NCI-H2029 treated with DMSO at 0.1 percent for 48 hours (cell line): ENCODE measurements at places on chromosomes 16 and 17.

- no peak for DNase-seq
These were observed 183.1 kb upstream of the CCL2 start for GRCh38 chr17:34071886-34072420.

DNA sequence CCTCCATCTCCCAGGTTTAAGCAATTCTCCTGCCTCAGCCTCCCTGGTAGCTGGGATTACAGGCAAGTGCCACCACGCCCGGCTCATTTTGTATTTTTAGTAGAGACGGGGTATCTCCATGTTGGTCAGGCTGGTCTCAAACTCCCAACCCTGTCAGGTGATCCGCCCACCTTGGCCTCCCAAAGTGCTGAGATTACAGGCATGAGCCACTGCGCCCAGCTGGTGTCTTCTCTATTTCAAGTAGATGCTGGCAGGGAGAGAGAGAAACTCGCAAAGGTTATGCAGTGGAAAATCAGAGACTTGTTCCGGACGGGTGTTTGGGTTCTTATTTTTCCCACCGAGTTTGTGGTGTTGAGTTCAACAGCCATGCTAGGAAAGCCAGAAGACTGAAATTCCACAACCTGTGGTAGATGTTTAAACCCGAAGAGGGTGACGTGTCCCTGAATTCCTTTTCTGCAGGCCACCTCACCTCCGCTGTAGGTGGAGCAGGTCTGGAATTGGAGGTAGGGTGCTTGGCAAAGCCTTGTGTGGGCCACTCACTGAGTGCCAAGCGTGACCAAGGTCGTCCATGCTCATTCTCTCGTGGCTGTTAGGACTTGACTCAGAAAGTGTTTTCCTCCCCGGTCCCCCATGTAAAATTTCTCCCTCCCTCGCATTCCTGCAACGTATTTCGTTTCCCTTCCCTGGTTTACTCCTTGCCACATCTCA lies 7.3 kb upstream of the ZDHHC7 start:
- no peak for DNase-seq

- no peak for DNase-seq
These were observed 4.5 kb downstream of the CFAP119 start for GRCh38 chr16:30757316-30757715.

GRCh38 chr17:67737145-67737544 lies 19.4 kb downstream of the NOL11 start:
- no peak for DNase-seq

DNA sequence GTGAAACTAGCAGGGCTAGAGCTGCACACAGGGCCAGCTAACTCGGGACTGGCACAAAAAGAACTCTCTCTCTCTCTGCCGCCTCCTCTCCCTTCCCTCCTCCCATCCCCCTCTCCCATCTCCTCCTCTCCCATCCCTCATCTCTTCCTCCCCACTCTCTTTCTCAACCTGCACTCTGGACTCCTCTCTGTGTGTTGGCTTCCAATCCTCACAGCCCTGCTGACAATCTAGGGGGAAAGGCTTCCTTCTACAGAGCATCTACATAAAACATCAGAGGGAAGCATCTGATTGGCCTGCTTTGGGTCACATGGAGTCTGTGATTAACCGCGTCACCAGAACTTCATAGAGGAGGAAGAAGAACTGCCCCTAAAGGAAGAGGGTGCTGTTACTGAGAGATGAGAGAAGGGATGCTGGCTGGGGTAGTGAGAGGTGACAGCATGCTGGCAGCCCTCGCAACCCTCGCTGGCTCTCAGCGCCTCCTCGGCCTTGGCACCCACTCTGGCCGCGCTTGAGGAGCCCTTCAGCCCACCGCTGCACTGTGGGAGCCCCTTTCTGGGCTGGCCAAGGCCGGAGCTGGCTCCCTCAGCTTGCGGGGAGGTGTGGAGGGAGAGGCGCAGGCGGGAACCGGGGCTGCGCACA lies 12.8 kb upstream of the ZFP90 start:
- DNase-seq: no peak

- no peak for DNase-seq
These were observed 28.1 kb downstream of the HEATR3 start for GRCh38 chr16:50093607-50094539.

GRCh38 chr16:52770828-52771227 lies 223.9 kb upstream of the TOX3 start:
- no peak for DNase-seq

- peak; percentile 52 for DNase-seq
These were observed 906 bp downstream of the RBL2 start for GRCh38 chr16:53435066-53435688.

GRCh38 chr16:35410438-35410837 lies 1951.0 kb downstream of the TP53TG3F start:
- DNase-seq: no peak

GRCh38 chr17:804541-805435 lies 22.6 kb downstream of the MRM3 start:
- no peak for DNase-seq

- DNase-seq: no peak
These were observed 65.9 kb upstream of the AMZ2 start for GRCh38 chr17:68182011-68182306.

DNA sequence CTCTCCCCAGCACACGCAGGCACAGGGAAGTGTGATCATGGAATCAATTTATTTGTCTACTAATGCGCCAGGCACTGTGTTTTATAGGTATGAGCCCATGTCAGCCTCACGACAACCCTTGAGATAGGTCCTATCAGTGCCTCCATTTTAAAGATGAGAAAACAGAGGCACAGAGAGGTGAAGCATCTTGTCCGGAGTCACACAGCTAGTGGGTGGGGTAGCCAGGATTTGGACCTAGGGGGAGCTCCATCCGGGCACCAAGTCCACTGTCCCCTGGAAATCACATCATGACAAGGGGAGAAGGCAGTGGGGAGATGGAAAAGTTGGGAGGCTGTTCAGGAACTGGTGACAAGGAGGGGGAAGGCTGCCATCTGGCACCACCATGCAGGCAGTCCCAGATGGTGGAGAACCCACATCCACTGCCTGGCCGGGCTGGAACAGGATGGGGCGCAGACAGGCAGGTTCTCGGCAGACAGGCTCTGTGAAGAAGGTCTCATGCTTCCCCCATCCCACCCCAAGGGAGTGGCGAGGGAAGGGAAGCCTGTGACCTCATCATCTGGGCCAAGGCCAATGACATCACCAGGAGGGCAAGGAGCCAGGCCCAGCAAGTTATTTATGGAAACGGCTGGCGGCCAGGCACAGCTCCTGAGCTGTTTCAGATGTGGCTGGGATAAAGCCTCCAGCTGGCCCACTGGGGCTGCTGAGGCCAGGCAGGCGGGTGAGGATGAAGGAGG lies 126.0 kb upstream of the SDK2 start:
- peak; percentile 61 for DNase-seq

- no peak for DNase-seq
These were observed 18.9 kb downstream of the XYLT1 start for GRCh38 chr16:17451843-17452242.

- no peak for DNase-seq
These were observed 22.8 kb downstream of the TAOK1 start for GRCh38 chr17:29412780-29413565.

DNA sequence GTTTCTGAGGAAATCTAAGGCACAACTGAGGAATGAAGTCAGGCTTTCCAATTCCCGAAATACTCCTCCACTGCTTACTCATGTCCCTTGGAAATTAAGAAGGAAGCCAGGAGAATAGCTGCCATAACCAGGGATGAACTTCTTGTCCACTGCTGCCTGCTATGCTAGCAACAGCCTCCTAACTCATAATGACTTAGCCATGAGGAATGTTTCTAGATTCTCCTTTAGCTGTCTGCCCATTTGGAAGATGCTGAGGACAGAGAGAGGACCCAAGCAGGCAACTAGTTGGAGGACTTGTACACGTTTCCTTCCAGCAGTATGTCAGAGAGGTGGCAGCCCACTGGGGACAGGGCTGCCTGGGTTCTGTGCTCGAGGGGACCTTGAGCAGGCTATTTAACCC lies 939 bp upstream of the CCL2 start:
- DNase-seq: no peak

DNA sequence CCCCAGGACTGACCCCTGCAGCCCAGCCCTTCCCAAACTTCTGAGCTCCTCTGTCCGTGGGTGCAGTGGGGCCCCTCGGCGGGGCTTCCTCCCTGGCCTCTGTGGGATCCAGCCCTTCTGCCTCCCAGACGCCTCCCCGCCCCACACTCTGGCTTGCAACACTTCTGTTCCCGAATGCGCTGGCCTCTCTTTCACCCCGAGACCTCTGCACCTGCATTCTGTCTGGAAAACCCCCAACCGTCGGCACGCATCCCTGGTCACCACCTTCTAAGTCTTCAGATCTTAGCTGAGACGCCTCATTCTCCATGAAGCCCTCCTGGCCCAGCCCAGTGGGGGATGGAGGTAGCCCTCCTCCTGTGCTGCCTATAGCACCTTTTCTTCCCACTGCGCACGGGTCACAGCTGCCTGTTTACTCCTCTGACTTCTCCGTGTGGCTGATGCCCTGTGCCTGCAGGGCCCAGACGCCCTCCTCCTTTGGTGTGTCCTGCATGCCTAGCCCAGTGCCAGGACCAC lies 26.4 kb downstream of the TMEM235 start:
- DNase-seq: no peak

DNA sequence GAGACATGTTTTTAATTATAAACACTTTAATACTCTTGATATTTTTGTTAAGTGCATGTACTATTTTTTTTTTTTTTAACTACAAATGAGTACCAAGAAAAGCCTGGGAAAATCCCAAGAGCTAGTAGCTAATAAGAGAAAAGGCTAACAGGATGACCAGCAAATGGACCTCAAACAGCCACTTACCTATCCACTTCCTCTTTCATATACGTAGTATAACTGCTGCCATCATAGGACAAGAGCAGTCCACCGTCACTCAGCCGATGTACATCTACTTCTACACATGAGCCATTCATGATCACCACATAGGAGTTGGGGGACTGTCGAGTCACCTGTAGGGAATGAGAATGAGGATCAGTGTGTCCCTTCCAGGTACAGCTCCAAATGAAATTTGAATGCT lies 128.0 kb upstream of the C17orf78 start:
- DNase-seq: no peak

DNA sequence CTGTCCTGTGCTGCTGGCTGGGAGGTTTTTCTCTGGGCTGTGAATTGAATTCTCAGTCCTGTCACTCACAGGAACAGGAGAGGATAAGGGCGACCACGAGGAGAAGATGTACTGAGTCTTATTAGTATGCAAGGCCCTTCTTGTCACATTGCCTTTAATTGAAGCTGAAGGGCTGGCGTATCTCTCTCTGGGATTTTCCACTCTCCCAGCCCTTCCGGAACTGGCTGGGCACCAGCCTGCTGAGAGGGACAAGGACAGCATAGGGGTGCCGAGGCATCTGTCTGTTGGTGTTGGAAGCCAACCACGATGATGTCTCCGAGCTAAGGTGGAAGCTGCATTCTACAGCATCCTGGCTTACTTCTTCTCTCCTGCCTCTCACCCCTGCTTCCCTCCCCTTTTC lies 33.2 kb downstream of the GPRC5B start:
- no peak for DNase-seq

DNA sequence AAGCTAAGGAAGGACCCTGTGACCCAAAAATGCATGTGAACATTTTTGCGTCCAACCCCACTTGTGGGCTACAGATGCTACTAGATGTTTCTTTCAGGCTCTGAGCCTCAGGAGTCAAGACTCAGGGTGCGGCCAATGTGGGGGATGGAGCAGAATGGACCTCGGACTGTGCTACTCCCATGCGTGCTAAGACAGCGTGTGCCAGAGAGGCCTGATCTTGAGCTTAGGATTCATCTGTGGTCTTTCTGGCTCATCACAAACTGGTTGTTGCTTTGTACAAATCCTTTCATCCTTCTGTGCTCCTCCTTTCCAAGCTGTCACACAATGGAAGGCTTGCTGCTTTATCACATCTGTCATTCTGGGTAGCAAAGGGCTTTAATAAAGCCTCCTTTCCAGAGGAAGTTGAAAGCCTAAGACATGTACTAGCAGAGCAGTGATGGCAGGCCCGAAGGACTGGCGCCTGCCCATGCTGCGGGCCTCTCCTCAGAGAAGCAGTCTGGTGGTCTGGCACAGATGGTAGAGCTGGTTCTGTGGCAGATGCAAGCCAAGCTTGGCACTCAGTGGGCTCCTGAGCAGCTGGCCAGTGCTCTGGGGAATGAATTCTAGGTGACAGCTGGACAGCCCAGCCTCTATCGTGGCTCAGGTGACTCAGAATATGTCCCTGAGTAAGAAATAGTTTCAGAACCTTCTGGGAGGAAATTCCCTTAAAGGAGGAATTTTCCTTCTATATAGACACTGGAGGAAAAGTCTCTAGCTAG lies 27.8 kb downstream of the COG4 start:
- no peak for DNase-seq

GRCh38 chr17:42563143-42563509 lies 1.2 kb downstream of the COASY start:
- no peak for DNase-seq

GRCh38 chr17:49343273-49343672 lies 18.8 kb downstream of the ZNF652 start:
- DNase-seq: no peak

GRCh38 chr17:799261-799660 lies 17.1 kb downstream of the MRM3 start:
- DNase-seq: no peak

DNA sequence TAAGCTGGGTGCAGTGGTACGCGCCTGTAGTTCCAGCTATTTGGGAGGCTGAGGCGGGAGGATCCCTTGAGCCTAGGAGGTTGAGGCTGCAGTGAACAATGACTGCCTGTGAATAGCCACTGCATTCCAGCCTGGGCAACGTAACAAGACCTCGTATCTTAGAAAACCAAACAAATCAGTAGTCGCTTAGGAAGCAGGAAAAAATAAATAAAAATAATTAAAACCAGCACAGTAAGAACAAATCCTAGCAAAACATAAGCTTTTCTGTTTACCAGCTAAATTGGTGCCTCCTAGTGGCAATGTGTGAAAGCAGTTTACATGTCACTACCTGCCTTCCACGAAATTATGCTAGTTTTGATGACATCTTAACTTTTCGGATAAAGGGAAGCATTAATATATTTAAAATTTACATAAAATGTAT lies 1.3 kb downstream of the ARMC5 start:
- DNase-seq: no peak
